Caudate nucleus (tissue), 63 donors: ENCODE measurements at places on chromosomes 11 and 22.

DNA sequence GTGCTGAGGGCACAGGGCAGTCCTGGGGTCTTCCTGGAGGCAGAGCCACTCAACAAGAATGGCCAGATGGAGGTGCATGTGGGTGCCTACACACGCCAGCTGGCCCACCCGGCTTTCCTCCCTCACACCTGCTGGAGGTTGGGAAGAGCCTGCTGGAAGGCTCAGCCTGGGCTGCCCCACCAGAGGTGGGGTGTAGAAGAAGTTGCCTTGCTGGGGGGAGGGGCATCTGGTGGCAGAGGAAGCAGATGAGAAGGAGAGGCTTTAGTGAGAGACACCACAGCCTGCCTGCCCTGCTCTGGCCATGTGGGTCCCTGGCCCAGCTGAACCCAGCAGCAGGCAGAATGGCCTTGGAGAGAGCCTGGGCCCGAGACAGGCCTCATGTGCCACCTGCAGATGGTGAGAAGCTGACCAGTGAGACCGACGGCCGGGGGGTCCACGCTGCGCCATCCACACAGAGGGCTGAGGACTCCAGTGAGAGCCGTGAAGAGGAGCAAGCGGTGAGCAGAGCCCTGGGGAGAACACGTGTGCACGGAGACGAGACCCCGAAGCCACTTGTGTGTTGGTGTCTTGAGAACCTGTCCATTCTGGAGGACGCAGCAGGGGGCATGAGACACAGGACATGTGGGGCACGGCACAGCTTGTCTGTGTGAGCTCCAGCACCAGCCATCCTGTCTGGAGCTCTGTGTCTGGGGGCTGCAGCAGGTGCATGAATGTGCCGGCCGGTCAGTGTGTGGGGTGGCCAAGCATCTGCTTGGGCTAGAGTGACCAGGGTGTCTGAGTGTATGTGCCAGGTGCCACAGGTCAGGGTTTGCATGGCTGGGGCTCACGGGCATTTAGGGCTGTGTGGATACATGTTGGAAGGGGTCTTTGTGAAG, 2.7 kb downstream of the B4GALNT4 start:
- no peak for DNase-seq

- no peak for DNase-seq
Observed at GRCh38 chr11:58629857-58630256, 7.4 kb downstream of the CNTF start.

DNA sequence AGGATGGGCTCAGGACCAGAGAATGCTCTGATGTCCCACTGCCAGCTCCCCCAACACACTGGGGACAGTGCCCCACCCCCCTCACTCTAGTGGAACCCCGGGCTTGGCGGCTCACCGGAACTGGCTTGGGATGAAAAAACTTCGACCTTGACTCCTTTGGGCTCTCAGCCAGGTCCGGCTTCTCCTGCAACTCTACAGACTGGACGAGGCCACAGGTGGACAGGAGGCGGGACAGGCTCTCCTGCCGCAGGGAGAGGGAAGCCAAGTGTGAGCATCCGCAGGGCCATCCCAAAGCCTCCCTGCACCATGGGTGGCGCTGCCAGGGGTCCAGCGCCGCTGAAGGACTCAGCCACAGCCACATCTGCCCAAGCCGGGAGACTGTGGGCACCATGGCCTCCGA, 3.7 kb downstream of the RRP7A start:
- no peak for DNase-seq

DNA sequence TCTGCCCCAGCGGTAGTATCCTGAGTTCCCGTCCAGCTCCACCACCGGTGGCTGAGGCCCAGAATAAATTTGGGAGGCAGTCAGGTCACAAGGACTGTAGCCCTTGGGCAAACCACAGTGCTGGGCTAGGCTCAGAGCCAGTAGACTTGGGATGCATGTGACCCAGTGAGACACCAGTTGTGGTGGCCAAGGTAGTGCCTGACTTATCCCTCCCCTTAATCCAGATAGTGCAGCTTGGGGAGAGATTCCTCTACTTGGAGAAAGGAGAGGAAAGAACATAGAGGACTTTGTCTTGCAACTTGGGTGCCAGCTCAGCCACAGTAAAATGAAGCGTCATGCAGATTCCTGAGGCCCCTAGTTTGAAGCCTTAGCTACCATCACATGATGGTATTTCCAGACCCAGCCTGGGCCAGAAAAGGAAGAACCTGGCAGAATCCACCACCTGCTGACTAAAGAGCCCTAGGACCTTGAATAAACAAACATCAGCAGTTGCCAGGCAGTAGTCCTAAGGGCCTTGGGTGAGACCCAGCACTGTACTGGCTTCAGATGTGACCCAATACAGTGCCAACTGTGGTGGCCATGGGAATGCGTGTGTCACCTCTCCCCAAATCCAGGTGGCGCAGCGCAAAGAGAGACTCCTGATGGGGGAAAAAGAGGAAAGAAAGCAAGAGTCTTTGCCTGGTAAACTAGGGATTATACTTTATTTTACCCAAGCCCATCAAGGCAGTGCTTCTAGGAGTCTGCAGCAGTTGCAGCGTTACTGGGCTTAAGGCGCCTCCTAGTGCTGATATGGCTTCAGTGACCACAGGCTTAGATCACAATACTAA, 17.0 kb upstream of the DDX10 start:
- peak; percentile 21 for DNase-seq

GRCh38 chr11:102470251-102470650, 17.7 kb upstream of the TMEM123 start:
- no peak for DNase-seq

DNA sequence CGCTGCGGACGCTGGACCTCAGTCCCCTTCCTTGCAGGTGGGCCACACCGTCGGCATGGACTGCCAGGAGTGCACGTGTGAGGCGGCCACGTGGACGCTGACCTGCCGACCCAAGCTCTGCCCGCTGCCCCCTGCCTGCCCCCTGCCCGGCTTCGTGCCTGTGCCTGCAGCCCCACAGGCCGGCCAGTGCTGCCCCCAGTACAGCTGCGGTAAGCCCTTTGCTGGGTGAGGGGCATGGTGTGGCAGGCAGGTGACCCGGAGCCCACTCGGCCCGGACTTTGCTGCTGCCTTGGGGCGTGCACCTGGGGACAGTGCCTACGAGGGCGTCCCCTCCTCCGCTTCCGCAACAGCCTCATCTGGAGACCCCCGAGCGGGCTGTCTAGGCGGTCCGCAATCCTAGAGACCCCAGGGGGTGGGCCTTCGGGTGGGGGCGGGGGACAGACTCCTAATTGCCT, 25.4 kb upstream of the MUC5B start:
- no peak for DNase-seq

DNA sequence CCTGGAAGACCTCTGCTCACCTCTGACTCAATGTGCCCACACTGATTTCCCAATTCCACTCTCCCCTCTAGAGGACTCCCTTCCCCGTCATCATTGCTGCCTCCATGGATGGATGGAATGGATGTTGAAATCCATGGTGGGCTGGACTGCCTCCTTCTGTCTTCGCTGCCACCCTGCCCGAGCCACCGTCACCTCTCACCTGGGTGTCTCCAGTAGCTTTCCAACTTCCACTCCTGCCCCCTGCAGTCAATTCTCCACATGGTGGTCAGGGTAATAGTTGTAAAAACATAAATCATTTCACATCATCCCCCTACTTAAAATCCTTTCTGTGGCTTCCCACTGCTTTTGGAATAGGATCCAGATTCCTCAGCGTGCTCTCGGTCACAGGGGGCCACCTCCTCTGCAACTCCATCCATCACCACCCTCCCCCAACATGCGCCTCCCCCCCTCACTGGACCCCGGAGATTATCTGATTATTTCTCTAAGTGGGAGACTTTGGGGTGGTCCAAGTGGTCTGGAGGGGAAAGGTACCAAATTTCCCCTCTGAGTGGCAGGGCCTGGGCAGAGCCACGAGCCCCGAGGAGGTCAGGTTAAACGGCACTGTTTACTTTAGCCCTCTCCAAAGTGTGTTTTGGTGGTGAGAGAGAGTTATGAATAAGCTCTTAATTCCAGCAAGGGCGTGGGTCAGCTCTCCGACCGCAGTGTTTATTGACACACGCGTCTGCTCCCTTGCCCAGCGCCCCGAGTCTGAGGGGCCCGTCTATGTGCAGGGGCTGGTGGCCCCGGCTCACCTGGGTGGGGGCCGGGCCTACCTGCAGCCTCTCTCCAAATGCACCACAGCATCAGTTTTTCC, 313.7 kb downstream of the MN1 start:
- no peak for DNase-seq

DNA sequence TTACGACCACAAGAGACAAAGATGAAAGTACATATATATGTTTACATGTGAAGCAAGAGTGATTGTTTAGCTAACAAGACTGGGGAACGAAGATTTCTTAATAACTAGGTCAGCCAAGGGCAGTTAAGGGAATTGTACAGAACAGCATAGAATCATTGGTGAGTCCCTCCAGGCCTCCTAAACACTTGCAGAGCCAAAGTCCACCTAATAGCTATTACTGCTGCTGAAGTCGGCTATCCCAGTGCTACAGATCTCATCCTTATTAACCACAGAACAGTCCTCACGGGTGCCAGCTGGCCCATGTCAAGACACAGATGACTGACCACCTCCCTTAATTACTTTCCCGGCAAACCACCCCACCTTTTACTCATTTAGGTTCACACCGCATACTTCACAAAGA, 68.5 kb upstream of the OPCML start:
- no peak for DNase-seq

DNA sequence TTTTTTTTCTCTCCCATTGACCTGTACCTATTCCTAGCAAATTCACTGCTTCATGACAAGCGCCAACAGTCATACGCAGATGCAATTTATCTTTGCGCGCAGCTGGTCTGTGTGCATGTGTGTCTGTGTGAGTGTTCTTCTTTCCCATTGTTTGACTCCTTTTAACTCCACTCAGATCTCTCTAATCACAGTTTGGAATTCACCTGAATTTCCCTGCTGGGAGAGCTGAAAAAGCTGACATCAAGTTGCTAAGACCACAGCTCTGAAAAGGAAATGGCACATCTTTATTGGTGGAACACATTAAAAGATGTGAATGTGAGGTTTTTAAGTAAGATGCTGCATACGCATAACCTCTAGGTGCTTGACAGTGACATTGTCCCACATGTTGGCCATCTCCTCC, 187.4 kb upstream of the MTMR2 start:
- no peak for DNase-seq

GRCh38 chr11:118417801-118418200, 16.4 kb downstream of the ATP5MG start:
- DNase-seq = no peak

DNA sequence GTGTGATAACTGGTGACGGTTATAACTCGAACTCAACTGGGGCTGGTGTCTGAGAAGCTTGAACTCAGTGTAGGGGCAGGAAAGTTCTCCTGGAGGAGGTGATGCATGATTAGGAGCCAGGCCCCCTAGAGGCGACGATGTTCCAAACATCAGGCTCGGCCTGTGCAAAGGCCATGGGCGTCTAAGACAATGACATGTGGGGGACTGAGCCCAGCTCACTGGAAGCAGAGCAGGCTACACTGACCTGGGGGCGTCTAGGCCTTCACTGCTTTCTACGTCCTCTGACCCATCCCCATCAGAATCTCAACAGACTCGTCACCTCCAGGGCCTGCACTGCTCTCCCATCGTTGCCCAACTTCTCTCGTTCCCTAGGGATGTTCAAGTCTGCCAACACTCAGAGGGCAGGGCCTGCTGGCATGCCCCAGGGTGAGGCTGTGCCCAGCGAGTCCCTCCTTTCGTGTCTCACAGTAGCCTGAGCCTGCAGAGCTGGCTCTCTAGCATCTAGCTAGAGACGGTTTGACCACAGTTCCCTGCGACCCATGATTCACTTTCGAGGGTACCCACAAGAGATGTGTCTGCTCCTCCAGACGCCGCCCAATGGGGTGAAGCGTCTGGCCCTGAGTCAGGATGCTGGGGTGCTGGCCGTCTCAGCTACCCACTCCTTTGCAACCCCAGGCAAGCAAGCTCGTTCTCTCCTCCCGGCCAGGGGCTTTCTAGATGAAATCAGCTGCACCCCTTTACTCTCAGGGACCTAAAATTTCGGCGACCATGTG, 1.1 kb upstream of the ATG16L2 start:
- no peak for DNase-seq

GRCh38 chr11:10118865-10119264, 175.2 kb downstream of the SBF2 start:
- no peak for DNase-seq

DNA sequence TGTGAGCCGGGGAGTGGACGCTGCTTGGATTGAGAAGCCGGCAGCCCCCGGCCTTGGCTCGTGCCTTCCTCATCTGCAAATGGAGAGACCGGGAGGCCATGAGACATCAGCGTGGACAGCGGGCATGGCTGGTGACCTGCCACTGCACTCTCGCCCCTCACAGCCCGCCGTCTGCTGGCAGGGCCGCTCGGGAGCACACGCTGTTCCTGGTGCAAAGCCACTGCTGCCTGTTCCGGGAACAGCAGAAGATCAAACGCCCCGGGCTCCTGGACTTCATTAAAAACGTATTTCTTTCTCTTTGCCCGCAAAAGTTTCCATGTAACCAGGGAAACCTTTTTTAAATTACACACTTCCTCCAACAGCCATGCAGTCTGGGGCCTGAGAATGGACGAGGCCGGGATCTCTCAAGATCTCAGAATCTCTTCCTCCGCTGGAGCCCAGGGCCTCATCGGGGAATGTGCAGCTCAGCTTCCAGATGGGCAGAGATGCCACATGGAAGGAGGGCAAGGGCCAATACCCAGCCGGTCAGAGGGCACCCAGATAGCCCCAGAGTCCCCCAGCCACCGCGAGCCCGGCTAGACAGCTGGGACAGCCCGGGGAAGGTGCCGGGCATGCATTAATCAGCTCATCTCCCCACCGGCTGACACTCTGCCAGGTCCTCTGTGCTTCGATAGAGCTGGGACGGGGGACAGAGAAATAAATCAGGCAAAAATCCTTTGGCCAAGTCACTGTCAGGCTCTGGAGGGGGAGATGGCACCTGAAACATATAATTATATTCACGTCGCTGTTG, 62.8 kb upstream of the PRR5 start:
- peak; percentile 27 for DNase-seq

DNA sequence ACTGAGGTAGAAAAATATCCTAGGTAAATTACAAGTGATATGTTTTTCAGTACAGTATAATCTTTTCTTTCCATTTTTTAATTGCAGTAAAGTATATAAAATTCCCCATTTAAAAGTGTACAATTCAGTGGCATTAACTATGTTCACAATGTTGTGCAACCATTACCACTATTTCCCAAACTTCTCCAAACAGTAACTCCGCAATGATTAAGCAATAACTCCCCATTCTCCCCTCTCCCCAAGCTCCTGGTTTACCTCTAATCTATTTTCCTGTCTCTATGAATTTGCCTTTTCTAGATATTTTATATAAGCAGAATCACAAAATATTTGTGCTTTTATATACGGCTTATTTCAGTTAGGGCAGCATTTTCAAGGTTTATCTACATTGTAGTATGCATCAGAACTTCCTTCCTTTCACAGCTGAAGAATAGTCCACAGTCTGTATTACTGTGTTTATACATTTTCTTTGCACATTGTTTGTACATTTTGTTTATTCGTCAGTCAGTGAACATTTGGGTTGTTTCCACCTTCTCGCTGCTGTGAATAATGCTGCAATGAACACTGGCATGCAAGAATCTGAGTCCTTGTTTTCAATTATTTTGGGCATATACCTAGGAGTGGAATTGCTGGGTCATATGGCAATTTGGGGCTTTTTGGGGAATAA, 110.7 kb downstream of the RPL27A start:
- DNase-seq = no peak

GRCh38 chr11:46322759-46323158, 24.5 kb upstream of the DGKZ start:
- no peak for DNase-seq

- DNase-seq = no peak
Observed at GRCh38 chr11:64536997-64537396, 54.0 kb upstream of the SLC22A12 start.
